ENCODE measurements at places on chromosomes 11 and 22.

- H3K27me3 ChIP-seq = no peaks in the 10 kb centered on the region
- H3K27ac ChIP-seq = no peak overlapping the region
- H3K4me3 ChIP-seq = no peak overlapping the region
These were observed 54.8 kb downstream of the MIAT start for GRCh38 chr22:26712158-26712557.

DNA sequence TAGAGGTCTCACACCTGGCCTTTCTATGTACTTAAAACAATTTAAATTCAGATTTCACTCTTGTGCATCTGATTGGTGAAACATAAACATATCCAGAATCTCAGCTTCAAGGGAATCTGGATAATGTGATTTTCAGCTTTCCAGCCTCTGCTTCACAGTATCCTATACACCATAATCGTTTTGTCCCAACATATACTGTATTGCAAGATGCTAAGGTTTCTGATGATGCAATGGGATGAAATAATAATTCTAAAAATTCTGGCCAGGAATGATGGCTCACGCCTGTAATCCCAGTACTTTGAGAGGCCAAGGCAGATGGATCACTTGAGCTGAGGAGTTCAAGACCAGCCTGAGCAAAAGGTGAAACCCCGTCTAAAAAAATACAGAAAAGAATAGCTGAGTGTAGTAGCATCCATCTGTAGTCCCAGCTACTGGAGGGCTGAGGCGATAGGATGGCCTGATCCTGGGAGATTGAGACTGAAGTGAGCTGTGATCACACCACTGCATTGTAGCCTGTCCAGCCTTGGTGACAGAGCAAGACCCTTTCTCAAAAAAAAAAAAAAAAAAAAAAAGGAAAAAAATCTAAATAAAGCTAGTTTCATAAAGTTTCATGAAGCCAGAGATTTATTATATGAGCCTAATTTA is 41.0 kb upstream of the CTSC start:
- H3K4me3 ChIP-seq = no peak overlapping the region
- H3K27ac ChIP-seq = no peak overlapping the region
- no peaks in the 10 kb centered on the region for H3K27me3 ChIP-seq
- H3K4me1 ChIP-seq = peaks cover 19% of the 10 kb centered on the region
- peaks cover 11% of the 10 kb centered on the region for H3K36me3 ChIP-seq
- DNase-seq = no peak

GRCh38 chr11:2092956-2093412 is 46.2 kb downstream of the IGF2 start:
- DNase-seq = no peak
- H3K36me3 ChIP-seq = no peaks in the 10 kb centered on the region
- H3K27me3 ChIP-seq = no peaks in the 10 kb centered on the region
- no peak overlapping the region for H3K27ac ChIP-seq
- peaks cover 2% of the 10 kb centered on the region for H3K4me1 ChIP-seq

DNA sequence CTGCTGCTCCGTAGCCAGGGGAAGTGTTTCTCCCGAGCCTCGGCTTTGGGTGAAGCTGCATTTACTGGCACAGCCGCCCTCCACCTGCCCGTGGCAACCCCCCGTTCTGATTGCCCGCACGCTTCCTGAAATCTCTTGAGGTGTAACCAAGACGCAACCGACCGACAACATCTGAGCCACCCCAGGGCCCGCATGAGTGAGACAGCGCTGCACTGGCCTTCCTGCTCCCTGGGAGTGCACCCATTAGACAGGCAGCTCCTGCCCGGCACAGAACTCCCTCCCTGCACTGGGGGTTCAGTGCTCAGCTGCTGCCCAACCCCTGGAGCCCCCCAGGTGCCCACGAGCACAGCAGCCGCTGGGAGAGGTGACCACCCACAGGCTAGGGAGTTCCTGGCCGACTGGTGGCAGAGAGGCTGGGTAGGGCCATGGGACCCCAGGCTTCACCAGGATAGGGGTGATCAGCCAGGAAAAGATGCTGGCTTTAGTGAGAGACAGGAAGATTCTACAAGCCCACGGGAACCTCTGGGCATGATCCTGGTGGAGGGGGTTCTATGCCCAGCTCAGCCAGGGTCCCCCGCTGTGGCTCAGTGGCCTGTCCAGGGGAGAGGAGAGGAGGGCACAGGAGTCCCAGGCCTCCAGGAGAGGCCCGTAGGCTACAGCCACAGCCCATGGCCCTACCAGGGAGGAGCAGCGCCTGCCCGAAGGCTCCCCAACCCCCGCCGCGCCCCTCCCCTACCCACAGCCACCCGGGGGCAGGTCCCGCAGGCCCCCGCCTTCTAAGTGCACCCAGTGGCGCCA is 14.6 kb downstream of the PLXNB2 start:
- DNase-seq = no peak
- H3K27me3 ChIP-seq = peaks cover 17% of the 10 kb centered on the region

DNA sequence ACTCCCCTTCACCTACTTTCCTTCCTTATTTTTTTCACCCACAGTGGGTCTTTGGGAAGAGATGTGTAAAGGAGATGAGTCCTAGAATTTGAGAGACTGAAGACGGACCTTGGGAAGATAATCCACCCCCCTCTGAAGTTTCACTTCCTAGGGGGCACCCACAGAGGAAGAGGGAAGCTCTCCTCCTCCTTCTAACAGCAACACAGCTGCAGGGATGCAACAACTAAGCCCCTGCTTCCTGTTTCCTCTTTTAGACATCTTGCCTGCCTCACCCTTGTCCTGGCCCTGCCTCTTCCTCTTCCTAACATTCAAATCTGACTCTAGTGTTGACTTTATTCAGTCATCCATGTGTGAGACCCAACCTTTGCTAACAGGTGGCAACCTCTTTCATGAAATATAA is 424.6 kb downstream of the BUD13 start:
- no peak for DNase-seq
- H3K4me1 ChIP-seq = peaks cover 1% of the 10 kb centered on the region
- no peak overlapping the region for H3K27ac ChIP-seq

DNA sequence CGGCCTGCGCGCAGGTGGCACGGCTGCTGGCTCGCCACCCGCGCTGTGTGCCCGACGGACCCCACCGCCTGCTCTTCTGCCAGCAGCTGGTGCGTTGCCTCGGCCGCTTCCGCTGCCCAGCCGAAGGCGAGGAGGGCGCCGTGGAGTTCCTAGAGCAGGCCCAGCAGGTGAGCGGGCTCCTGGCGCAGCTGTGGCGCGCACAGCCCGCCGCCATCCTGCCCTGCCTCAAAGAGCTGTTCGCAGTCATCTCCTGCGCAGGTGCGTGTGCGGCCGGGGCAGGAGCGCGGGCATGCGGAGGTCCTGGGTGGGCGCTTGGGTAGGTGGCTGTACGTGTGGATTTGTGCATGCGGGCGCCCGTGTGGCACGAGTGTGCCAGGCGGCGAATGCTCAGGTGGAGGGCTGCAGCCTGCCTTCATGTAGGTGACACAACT is 8.0 kb downstream of the USP35 start:
- H3K4me3 ChIP-seq = no peak overlapping the region
- DNase-seq = no peak
- H3K36me3 ChIP-seq = peaks cover 33% of the 10 kb centered on the region
- peaks cover 31% of the 10 kb centered on the region for H3K4me1 ChIP-seq

DNA sequence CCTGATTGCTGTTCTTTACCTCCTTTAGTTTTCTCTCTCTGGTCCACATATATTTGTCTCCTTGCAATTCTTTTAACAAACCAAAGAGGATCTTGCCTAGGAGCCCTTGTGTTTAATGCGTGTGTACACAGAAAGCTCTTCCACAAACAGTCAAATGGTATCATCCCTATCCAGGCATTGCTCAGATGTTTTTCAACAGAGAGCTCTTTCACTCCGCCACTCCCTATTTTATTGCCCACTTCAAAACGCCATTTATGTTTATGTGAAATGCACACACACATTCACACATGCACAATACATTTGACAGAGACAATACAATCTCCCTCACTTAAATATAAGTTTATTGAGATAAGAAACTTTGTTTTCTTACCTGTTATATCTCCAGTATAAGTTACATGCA is 4.7 kb downstream of the OR5AP2 start:
- no peaks in the 10 kb centered on the region for H3K27me3 ChIP-seq
- no peak for DNase-seq
- H3K4me3 ChIP-seq = no peak overlapping the region
- no peak overlapping the region for H3K27ac ChIP-seq
- no peaks in the 10 kb centered on the region for H3K36me3 ChIP-seq
- H3K4me1 ChIP-seq = no peaks in the 10 kb centered on the region

- no peak overlapping the region for H3K4me3 ChIP-seq
- no peaks in the 10 kb centered on the region for H3K4me1 ChIP-seq
- no peak overlapping the region for H3K27ac ChIP-seq
These were observed 510.4 kb downstream of the BUD13 start for GRCh38 chr11:116262370-116262769.

DNA sequence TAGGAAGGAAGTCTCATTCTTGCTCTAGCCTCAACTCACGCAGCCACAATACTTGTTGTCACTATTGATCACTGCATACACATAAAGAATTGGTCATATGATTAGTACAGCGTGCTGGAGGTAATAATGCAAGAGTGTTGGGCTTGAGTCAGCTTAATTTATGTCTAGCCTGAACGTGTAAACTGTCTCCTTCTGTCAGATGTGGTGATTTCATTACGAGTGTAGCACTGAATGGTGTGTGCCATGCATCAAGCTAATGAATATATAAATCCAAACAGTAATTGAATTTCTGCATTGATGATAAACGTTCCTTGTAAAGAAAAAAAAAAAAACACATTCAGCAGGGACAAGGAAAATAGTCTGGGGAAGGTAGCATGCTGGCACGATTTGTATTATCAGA is 396.2 kb upstream of the RAG2 start:
- no peak for DNase-seq
- no peak overlapping the region for H3K27ac ChIP-seq
- no peaks in the 10 kb centered on the region for H3K4me1 ChIP-seq
- no peaks in the 10 kb centered on the region for H3K36me3 ChIP-seq
- no peaks in the 10 kb centered on the region for H3K27me3 ChIP-seq
- no peak overlapping the region for H3K4me3 ChIP-seq

- H3K27me3 ChIP-seq = peaks cover 2% of the 10 kb centered on the region
- H3K4me1 ChIP-seq = no peaks in the 10 kb centered on the region
- H3K27ac ChIP-seq = no peak overlapping the region
- H3K4me3 ChIP-seq = no peak overlapping the region
- DNase-seq = no peak
These were observed 67.5 kb downstream of the MYEOV start for GRCh38 chr11:69361466-69361865.

GRCh38 chr11:132632641-132633124 is 899.6 kb downstream of the OPCML start:
- no peaks in the 10 kb centered on the region for H3K4me1 ChIP-seq
- no peaks in the 10 kb centered on the region for H3K36me3 ChIP-seq
- H3K4me3 ChIP-seq = no peak overlapping the region
- no peak overlapping the region for H3K27ac ChIP-seq

- peaks cover 74% of the 10 kb centered on the region for H3K36me3 ChIP-seq
- DNase-seq = no peak
- H3K27me3 ChIP-seq = no peaks in the 10 kb centered on the region
- H3K4me1 ChIP-seq = peaks cover 43% of the 10 kb centered on the region
These were observed 68.0 kb downstream of the ETS1 start for GRCh38 chr11:128519338-128519737.

DNA sequence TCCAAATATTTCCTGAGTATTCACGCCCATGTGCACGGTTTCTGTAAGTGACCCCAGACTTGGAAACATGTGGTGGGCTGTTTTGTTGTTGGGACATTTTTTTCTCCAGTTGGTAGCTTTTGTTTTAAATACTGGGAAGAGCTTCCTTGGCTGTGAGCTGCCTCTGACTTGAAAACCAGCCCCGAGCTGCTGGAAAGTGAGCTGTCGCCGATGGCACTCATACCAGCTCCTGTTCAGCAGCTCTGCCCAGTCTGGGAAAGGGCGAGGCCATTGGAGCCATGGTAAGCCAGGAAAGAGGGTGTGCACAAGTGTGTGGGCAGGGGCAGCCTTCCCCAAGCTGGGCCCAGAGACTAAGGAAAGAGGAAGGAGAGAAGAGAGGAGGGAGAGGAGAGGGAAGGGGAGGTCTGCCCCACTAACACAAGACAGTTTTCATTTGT is 3.2 kb upstream of the FLI1 start:
- H3K4me1 ChIP-seq = peaks cover 36% of the 10 kb centered on the region
- H3K4me3 ChIP-seq = no peak overlapping the region

- no peak overlapping the region for H3K4me3 ChIP-seq
- DNase-seq = no peak
- no peaks in the 10 kb centered on the region for H3K4me1 ChIP-seq
These were observed 33.1 kb downstream of the HIPK3 start for GRCh38 chr11:33290319-33290718.

GRCh38 chr22:33919391-33920196 is 682 bp downstream of the LARGE1 start:
- peaks cover 2% of the 10 kb centered on the region for H3K4me1 ChIP-seq
- H3K4me3 ChIP-seq = peak overlapping the region; percentile 55
- H3K27ac ChIP-seq = no peak overlapping the region

DNA sequence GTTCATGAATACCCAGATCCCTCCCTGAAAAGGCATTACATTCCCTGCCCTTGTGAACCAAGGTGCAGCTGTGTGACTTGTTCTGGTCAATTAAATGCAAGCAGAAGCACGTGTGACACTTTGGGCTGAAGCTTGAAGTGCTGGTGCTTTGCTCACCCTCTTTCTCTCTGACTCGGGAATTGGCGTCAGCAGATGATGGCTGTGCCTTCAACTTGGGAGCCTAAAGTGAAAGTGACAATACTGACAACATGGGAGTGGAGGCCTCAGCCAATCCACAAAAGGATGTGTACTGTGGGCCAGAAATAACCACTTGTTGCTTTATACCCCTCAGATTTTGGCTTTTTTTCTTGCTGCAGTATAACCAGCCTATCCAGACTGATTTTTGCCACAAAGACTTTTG is 148.3 kb upstream of the THY1 start:
- no peak overlapping the region for H3K27ac ChIP-seq
- DNase-seq = no peak
- H3K36me3 ChIP-seq = no peaks in the 10 kb centered on the region
- peaks cover 3% of the 10 kb centered on the region for H3K4me1 ChIP-seq
- H3K4me3 ChIP-seq = no peak overlapping the region

DNA sequence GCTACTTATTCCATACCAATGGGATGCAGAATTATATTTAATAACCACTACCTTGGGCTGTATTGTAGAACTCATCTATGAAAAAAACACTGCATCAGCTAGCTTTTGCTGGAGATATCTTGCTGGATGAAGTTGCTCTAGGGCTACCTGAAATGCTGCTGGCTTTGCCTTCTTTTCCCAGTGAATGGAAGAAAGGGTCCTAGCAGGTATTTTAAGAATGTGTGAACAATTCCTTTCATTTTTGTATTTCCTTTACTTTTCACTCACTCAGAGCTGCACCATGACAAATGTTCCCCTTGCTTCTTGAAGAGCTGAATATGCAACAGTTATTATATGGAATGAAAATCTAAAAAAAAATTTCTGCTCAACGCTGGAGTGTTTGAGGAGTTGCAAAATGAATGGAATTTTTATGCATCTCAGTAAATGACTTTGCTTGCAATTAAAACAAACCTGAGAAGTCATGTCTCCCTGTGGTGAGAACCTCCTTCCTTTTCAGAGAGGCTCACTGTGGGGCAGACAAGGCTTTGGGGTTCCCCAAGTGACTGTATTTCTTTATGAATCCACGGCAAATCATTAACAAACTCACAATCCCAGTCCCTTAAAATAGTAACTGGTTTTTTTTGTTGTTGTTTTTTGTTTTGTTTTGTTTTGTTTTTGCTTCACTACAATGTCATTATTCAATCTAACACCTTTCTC is 566.8 kb upstream of the KIRREL3 start:
- no peak overlapping the region for H3K4me3 ChIP-seq
- H3K27ac ChIP-seq = no peak overlapping the region
- no peaks in the 10 kb centered on the region for H3K36me3 ChIP-seq
- H3K4me1 ChIP-seq = no peaks in the 10 kb centered on the region

Measured in T-helper 2 cell treated with Interferon-gamma antibody and Interleukin-4, amounts not matched to agents 5 μg/mL and 100 μg/mL, for 36 hours (primary cell).